ENCODE measurements at places on chromosomes 2 and 18.

DNA sequence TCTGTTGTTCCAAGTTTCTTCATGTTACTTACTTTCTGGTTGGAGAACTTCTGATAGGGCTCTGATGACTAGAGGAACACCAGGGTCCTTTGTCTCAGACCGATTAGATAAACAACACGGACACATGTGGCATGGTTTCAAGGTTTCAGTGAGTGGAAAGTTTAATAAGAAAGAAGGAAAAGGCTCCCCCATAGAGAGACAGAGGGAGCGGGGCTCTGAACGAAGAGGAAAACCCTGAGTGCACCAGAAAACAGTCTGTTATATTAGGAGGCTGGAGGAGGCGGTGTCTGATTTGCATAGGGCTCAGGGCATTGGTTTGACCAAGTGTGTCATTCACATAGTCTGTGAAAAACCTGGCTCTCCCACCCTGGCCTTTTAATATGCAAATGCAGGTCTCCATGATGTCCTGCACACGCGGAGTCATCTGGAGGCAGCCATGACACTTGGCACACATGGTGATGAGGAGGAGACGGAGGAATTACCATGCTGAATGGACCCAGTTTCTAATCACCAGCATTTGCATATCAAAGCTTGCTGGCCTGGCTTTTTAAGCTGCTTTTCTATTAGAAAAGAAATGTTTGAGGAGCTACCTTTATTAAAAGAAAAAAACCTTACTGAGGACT is 94.2 kb downstream of the PTPN4 start:
- DNase-seq = no peak

DNA sequence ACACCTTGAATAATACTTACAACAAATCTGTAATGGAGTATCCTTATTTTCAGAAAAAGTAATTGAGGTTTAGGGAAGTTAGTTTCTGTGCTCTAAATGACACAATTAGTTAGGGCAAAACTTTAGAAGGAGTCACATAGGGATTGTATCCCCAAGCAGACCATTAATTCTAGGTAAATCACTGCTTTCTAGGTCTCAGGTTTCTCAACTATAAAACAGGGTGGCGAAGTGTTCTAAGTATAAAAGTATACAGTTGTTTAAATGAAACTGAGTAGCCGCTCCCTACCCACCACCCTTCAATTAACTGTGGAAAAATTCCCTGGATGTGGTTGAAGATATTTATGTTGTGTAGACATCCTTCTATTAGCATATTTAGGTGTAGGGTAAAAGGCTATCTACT is 19.9 kb upstream of the TMEM178A start:
- DNase-seq = no peak

- DNase-seq = no peak
Observed at GRCh38 chr2:158753641-158754611, 41.2 kb upstream of the DAPL1 start.

DNA sequence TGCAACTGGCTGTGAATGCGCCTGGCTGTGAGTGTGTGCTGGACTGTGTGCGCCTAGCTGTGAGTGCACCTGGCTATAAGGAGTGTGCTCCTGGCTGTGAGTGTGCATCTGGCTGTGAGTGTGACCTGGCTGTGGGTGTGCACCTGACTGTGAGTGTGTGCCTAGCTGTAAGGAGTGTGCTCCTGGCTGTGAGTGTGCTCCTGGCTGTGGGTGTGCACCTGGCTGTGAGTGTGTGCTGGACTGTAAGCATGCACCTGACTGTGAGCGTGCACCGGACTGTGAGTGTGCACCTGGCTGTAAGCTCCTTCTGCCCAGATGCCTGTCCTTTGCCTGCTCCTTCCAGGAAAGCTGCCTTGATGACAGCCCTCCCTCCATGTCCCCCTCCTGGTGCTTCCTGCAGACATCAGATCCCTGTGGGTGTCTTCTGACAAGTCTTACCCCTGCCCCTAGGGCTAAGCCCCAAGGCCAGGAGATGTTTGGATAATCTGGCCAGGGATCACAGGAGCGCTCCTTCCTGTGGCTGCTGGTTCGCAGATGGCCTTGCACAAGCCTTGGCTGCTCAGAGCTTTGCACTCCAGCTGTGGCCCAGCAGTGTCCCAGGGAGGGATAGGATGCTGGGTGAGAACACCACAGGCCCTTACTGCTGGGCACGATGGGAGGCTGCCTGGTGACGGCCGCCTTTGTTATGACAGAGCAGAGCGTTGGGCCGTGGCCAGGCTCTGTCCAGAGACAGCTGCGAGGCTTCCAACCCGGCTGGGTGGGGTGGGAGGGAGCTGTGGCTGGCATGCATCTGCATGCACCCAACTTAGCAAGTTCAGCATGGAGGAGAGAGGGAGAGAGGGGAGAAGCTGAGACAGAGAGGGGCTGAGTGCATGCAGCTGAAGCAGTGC is 89.9 kb downstream of the GLI2 start:
- DNase-seq = no peak

- DNase-seq = no peak
Observed at GRCh38 chr2:207934720-207935119, 90.6 kb downstream of the PLEKHM3 start.

- DNase-seq = no peak
Observed at GRCh38 chr2:109242654-109243331, 113.8 kb downstream of the SH3RF3 start.

DNA sequence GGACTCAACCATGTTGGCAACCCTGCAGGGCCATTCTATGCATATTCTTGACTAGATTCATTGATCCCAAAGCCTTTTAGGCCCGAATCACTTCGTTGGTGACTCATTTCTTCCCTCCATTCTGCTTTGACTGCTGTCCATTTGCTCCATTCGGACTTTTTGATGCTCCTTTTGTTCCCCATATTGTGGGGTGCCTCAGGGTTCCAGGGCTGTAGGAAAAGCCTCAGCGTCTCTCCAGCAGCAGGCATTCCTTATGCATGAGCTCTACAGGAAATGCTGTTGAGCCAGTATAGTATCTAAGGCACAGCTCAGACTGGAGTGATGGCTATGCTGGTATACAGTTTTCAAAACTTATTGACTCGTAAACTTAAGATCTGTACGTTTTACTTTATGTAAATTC is 292.6 kb downstream of the PRKCE start:
- no peak for DNase-seq

DNA sequence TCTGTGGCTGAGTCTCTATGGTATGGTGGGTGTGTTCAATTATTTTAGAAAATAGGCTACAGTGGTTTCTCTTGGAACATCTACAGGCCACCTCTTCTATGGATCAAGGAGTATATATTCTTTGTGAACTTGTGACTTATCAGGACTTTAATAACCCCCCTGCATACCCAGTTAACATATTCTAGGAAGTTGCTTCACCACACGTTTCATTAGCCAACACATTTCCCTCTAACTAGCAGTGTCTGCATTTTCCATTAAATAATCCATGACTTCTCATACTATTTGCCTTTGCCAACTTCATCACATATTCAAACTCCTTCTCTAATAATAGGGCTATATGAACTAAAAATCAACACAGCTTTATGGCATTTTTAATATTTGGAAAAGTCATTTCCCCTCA is 187.6 kb upstream of the ARL4C start:
- no peak for DNase-seq

DNA sequence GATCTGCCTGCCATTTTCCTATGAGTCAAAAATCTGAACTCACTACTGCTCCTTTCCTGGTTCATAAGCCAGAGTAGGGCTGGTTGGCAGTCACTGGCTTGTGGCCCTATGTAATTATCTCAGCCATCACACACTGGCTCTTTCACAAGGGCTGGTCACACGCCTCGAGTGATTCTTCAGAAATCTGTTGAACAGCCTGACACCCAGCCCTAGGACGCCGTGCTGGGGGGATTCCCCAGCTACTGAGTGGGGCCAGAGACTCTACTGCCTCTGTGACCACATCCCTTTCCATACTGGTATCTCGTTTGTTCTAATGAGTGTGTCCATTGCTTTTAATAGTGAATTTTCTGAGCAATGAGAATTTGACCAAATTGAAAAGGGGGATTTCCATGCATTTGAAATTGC is 45.8 kb upstream of the RBM44 start:
- no peak for DNase-seq

GRCh38 chr2:155281907-155282306 is 583.4 kb downstream of the KCNJ3 start:
- DNase-seq = no peak

GRCh38 chr18:33641141-33641540 is 63.1 kb downstream of the ASXL3 start:
- DNase-seq = no peak

- DNase-seq = no peak
Observed at GRCh38 chr2:133943108-133943507, 310.8 kb upstream of the MGAT5 start.

- no peak for DNase-seq
Observed at GRCh38 chr2:105432749-105433148, 33.9 kb upstream of the FHL2 start.

GRCh38 chr2:65298089-65298488 is 70.5 kb downstream of the ACTR2 start:
- no peak for DNase-seq

- DNase-seq = peak; percentile 10
Observed at GRCh38 chr2:26577442-26578112, 63.6 kb downstream of the CIB4 start.

DNA sequence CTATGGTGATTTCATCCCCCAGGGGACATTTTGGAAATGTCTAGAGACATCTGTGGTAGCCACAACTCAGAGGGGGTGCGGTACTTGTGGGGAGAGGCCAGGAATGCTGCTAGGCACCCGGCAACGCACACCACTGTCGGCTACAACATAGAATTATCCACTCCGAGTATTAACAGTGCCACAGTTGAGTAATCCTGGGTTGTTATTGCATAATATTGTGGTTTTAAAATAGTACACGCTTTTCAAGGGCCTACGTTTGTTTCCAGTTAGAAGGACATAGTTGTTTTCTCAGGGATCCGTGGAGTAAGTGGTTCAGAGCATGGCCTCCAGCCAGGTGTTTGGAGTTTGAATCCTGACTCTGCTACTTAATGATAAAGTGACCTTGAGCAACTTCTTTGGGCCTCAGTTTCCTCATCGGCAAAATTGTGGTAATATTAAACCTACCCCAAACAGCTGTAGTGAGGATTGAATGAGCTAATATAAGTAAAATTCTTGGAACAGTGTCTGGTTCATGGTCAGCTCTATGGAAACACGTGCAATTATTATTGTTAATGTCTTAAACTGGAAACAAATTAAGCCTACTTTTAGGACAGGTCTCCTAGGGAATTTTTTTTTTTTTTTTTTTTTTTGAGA is 24.5 kb downstream of the CYP27A1 start:
- DNase-seq = no peak

GRCh38 chr2:38174131-38174530 is 98.2 kb upstream of the CYP1B1 start:
- no peak for DNase-seq

GRCh38 chr2:120103723-120104467 is 91.0 kb downstream of the EPB41L5 start:
- DNase-seq = no peak

GRCh38 chr2:120964819-120965218 is 229.2 kb downstream of the GLI2 start:
- no peak for DNase-seq

DNA sequence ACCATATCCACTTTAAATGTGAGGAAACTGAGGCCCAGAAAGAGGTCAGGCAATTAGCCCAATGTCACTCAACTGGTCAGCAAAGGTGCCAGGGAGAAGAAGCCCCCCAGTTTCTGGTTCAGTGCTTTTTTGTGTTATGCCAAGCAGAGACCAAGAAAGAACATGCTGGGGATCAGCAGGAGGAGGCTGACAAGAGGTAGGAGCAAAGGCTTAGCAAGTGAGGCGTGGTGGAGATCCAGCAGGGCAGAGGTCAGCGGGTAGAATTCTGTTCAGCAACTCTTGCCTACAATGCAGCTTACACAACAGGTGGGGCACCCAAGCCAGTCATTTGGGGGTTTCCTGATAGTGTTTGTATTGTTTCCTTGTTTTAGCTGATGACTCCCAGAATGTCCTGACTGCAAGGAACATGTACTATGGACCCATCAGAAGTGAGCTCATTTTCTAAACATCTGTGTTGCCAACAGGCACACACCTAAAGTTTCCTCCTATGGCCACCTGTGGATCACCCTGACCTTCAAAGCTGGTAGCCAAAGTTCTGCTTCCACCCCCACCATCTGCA is 28.2 kb downstream of the LPIN2 start:
- no peak for DNase-seq

DNA sequence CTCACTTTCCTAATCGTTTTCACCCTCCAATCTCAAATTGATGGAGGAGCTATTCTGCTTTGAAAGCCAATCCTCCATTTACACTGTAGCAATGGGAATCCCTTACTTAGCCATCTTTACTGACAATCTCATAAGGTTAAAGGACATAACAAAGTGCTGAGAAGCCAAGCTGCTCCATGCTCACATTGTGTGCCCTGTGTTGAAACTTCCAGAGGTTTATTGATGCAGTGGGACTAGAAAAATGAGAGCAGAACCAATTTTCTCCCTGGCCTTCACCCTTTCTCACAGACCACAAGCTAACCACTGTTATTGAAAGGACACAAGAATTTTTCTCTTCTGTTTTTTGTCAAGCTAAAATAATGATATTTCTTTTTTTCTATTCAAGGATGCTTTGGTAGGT is 63.8 kb downstream of the CSRNP3 start:
- DNase-seq = no peak

DNA sequence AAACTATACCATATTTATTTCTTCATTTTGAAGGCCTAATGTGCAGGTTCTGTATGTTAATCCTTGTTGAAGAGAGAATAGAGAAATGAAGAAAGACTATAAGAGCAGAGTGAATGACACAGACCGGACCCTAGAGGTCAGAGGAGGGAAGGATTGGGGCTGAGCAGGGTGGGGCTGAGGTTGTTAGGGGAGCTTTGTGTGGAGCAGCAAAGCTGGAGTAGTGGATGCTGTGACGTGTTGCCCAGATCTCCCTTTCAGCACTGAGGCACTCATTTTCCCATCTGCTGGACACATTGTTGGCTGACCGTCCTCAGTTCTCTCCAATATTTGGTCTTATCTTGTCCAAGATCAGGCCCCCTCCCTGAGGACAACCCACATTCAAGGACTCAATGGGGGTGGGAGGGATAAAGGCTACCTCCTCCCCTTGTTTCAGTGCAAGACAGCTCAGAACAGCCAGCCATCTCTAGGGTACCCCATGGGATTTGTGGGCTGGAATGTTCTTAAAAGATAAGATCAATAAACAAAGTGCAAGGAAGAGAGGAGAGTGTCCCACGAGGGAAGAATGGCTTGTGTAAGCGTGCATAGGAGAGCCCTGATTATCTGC is 143.6 kb downstream of the TDRD15 start:
- no peak for DNase-seq

DNA sequence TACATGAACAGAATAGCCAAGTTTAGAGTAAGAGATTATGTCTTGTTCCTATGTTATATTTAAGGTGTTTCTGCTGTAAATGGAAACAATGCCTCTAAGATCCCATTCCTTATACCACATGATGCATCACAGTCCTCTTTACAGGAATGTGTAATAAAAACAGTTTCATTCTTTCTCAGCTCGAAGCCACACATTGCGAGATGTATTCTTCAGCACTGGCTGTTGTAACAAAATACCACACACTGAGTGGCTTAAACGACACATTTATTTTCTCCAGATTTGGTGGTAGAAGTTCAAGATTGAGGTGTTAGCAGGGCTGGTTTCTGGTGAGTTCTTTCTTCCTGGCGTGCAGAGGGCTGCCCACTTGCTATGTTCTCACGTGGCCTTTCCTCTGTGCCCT is 246.2 kb downstream of the SOCS6 start:
- DNase-seq = no peak

- DNase-seq = no peak
Observed at GRCh38 chr2:64819774-64820688, 166.3 kb upstream of the SERTAD2 start.

Measured in NCI-H1436 treated with DMSO at 0.1 percent for 48 hours (cell line).